ENCODE measurements at places on chromosomes 4 and X.

- DNase-seq, result no peak
Measured at GRCh38 chr4:25060963-25061340, 30.2 kb upstream of the LGI2 start.

DNA sequence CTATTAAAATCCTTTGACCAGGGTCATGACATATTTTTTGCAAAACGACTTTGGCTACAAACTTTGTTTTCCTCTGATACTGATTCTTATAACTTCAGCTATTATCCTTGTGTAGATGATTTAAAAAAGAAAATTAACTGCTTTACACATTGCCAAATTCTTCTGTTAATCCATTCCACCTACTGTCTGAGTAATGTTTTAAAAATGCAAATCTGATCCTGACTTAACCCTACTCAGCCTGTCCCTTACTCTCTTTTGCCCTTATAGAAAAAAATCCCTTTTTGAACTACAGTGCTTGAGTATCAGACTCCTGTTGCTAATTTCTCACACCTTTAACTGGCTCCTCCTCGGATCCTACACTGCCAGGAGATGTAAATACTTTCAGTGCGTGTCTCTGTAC, 723.1 kb downstream of the ADGRL3 start:
- no peak for DNase-seq

DNA sequence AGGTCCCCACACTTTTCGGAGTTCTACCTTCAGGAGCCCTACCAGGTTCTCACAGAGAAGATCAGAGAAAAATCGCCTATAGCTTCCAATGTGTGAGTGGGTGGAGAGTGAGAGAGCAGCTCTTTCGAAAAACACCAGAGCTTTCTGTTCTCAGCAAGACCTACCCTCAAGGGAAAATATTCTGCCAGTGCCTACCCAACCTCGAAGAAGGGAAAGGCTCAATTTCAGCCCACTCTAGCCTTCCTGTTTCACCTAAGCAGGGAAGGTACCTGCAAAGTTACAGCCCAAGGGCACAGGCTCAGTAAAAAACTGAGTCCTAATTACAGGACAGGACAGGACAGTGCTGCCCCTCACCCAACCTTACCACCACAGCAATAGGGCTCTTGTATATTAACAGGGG, 104.0 kb upstream of the WDR17 start:
- no peak for DNase-seq

DNA sequence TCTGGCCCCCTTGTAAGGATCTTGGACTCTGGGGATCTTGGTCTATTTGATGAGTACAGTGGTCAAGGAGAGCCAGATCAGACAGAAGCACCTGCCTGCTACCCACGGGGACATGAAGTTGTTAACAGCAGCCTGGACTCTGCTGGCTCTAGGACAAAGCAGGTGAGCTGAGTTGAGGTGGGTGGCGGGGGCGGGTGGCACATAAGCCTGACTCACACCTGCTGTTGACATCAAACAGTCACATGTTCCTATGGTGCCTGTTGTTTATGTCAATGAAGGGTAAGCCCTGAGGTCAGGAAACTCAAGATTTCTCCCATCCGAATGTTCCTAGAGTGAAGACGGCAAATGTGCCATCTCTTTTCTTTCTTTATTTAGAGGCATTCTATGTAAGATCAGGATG, 50.1 kb upstream of the CLNK start:
- DNase-seq, result no peak
